ENCODE measurements at places on chromosomes 13 and 19. TPM values are rescaled to one million over a fixed set of nuclear protein-coding genes. Genes with fewer than 3 reads are reported as not detected.

COL4A2 gene
- 1,465 TPM for total RNA-seq

DNA sequence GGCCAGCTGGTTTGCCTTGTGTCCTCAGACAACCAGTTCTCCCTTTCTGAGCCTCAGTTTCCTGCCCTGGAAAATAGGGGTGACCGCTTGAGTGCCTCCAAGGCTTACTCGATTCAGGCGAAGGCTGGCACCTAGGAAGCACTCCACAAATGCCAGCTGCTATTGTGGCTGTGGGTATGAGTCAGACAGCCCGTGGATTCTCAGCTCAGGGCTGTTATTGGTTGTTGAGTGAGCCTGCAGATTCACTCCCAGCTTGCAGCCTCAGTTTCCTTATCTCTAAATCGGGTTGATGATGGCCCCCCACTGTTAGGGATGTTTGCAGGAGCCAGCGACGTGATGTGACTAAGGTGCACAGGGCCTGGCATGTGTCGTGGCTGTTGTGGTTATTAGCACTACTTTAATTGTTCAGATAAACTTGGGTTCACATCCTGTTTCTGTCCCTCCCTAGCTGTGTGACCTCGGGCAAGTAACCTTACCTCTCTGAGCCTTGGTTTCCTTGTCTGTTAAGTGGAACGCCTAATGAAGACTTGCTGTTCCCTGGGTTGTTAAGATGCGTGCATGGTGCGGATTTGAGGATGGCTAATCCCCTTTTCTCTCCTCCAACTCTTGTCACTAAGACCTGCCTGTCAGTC, 2.4 kb downstream of the MARK4 start:
- peak; percentile 51 for DNase-seq

- DNase-seq = no peak
These were observed 3.6 kb downstream of the LRRC25 start for GRCh38 chr19:18393836-18394235.

- DNase-seq = no peak
These were observed 43.6 kb downstream of the POLR1D start for GRCh38 chr13:27665333-27665732.

- no peak for DNase-seq
These were observed 23.2 kb upstream of the EEF1AKMT1 start for GRCh38 chr13:20796791-20797508.

DNA sequence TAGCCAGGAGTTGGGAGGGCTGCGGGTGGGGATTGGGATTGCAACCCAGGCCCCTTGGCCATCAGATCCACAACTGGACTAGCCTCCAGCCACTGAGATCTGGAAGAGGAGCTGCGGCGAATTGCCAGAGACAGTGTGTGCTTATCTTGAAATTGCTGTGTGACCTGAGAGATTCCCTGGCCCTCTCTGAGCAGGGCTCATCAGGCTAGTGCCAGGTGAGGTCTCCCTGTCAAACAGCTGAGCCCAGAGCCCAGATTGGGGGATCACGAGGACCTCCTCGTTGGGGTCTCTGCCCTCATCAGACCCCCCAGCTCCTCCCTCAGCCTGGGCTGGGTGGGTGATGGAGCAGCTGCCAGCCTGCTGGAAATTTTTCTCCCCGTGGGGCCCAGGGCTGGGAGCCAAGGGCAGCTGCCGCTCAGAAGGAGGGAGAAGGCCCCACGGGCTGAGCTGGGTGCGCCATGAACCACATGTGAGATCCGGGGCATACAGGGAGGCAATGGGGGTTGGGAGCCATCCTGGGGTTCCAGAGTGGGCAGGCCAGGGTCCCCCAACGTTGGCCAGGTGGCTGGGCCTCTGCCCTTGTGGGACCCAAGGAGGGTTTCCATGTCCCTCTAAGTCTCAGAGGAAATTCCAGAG, 7.2 kb downstream of the FUT5 start:
- DNase-seq = no peak

DNA sequence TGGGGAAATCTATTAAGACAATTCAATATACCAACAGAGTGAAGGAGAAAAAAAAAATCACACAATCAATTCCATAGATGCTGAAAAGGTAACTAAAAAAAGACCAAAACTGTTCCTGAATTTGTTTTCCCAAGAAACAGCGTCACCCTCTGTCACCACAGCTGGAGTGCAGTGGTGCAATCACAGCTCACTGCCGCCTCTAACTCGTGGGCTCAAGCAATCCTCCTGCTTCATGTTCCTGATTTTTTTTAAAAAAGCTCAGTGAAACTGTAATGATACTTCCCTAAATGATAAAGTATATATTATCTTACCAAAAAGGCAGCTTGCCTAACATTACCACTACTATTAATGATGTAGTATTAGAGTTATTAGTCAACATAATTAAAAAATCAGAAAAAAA, 19.6 kb upstream of the ZFP14 start:
- DNase-seq = no peak

- DNase-seq = peak; percentile 78
These were observed at the start of gene ZNF793 for GRCh38 chr19:37506387-37507166. Gene ZNF793, plus strand, starts transcription at chr19:37506939. Its CDS starts 16,501 bp downstream, at chr19:37523440.

ACP4 gene
- total RNA-seq = not detected

SPPL2B gene
- total RNA-seq = 12.5 TPM

RRAS gene
- total RNA-seq = 40.5 TPM

MATK gene
- total RNA-seq = 0.35 TPM

DNA sequence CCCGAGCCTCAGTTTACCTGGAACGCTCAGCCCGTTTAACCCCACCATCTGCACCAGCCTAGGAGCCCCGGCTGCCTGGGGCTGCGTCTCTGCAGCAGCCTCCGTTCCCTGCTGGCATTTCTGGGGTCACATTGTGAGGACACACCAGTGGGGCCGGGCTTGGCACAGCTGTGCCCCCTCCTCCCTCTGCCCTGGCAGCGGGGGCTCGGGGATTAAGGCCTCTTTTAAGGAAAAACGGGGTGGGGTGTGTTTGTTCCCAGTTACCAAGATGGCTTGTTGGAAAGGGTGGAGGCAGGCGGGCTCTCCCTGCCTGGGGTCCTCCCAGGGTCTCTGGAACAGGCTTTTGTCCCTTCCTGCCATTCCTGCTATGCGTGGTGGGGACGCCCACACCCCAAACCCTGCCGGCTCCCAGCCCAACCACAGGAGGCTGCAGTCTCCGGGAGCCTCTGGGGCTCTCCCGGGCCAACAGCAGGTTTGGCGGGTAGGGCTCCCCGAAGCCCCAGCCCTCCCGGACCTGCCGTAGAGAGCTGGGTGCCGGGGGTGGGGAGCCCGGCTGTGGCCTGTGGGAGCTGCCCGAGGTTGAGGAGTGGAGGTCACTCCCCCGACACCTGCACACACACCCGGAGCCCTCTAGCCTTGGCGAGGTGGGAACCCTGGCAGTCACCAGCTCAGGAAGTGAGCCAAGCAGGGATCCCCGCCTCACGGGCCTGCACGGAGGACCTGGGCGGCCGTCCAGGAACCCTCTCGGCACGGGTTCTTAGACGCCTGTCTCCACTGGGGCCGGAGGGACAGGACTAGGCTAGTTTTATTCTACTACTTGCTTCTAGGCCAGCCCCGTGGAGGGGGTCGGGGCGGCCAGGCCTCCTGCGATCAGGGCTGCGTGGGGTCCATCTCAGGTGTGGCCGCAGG, 36.9 kb downstream of the GADD45B start:
- no peak for DNase-seq

LILRB2 gene
- total RNA-seq = not detected

- DNase-seq = no peak
These were observed 79.2 kb downstream of the IRS2 start for GRCh38 chr13:109707044-109707741.

TMEM59L gene
- 0.40 TPM for total RNA-seq

DNA sequence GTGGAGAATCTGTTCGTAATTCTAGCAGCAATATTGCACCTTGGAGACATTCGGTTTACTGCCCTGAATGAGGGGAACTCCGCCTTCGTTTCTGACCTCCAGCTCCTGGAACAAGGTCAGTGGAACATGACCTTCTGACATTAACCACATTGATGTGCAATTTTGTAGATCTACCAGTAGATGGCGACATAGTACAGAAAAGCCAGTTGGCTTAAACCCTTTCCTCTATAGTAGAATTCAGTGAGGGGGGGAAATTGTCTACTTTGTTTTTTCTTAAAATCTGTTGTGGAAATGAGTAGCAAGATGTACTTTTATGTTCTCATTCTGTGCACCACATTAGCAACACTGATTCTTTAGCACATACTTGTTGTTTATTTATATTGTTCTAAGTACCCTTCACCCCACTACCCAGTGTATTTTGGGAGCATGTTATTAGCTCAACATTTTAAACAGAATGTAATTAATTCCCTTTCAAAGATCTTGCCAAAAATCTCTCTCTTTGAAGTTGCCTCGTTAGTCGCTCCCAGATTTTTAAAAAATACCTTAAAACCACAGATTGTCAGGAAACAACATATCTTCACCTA, 332.2 kb downstream of the MYO16 start:
- DNase-seq = peak; percentile 68

GRCh38 chr13:71171740-71172139, 695.3 kb downstream of the DACH1 start:
- DNase-seq = no peak

DNA sequence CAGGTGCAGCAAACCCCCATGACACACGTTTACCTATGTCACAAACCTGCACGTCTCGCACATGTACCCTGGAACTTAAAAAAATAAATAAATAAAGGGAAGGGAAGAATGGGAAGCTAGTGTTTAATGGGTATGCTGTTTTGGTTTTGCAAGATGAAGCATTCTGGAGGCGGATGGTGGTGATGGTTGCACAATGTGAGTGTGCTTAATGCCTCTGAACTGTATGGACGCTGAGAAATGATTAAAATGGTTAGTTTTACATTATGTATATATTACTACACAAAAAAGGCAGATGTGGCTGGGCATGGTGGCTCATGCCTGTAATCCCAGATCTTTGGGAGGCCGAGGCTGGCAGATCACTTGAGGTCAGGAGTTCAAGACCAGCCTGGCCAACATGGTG, 17.8 kb downstream of the NFILZ start:
- no peak for DNase-seq

Measured in renal cortical epithelial cell (primary cell).